ENCODE measurements at places on chromosomes 13 and 19.

GRCh38 chr19:49058562-49058961 lies 1.0 kb upstream of the CGB7 start:
- DNase-seq: no peak

DNA sequence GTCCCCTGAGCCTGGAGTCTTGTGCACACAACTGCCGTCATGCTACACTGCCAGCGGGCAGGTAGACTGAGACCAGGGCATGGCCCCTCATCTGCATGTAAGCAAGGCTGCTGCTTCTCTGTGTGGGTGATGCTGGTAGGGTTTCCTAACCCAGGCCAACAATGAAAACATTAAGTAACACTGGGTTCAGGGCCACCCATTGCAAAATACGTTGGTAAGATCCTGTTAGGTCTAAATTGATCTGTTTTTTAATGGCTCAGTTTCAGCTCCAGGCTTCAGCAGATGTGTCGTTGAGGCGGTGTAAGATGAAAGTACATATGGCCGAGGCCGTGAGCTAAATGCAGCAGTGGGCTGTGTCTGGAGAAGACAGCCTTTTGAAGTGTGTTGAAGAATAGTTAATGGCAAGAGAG lies 383.4 kb downstream of the IRS2 start:
- no peak for DNase-seq

- no peak for DNase-seq
Observed at GRCh38 chr13:28464861-28465460, 30.0 kb downstream of the FLT1 start.

DNA sequence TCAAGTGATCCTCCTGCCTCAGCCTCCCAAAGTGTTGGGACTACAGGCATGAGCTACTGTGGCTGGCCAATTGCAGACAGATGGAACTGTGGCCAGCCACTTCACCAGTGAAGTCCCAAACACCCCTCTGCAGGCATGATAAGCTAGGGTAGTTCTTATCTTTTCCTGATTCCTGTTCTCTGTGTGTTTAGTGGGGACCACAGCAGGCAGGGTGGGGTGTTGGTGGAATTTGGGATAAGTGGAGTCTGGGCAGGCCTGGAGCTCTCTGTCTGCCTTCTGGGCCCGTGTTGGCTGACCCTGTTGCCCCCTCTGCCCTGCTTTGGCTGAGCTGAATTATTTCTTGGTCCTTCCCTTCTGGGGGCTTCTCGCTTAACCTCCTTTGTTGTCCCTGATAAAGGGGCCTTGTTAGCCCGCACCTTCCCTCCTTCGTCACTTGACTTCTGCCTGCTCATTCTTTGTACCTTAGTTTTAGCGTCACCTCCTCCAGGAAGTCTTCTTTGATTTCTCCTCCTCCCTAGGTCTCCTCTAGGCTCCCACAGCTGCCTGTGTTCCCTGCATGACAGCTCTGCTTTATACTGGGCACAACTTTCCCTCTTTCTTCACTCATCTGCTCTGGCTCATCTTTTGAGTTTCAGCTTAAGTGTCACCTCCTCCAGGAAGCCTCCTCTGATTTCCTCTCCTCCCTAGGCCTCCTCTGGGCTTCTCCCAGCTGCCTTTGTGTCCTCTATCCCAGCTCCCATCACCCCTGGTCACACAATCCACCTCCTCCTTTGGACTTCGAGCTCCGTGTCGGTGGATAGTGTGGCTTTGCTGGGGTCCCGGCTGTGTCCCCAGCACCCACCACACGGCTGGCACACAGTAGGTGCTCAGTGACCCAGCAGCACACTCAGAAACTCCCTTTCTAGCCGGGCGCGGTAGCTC lies 1.7 kb upstream of the NCLN start:
- DNase-seq: no peak

DNA sequence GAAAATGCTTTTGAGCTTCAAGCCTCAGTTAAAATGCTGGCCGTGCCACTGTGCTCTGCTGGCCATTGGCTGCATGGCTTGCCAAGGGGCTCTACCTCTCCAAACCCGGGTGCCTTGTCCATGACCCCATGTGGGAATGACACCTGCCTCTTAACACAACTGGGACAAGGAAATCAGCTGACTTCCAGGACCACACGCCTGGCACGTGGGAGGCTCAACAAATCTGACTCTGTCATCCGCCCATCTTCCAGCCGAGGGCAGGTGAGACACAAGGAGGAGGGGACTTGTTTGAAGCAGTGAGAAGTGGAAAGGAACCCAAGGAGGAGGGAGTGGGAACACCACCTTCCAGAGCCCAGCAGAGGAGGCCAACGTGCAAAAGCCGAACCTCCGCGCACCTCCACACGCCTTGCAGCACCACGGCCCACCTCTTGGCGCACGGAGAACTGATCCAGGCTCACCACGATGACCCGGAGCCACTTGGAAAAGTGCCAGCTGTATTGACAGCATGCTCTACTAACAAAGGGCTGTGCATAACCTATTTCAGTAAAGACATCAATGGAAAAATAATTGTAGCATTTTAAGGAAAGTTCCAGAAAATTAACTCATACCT lies 38.3 kb downstream of the COL4A1 start:
- no peak for DNase-seq

GRCh38 chr19:50658441-50659317 lies 9.4 kb downstream of the C19orf81 start:
- DNase-seq: peak; percentile 97

DNA sequence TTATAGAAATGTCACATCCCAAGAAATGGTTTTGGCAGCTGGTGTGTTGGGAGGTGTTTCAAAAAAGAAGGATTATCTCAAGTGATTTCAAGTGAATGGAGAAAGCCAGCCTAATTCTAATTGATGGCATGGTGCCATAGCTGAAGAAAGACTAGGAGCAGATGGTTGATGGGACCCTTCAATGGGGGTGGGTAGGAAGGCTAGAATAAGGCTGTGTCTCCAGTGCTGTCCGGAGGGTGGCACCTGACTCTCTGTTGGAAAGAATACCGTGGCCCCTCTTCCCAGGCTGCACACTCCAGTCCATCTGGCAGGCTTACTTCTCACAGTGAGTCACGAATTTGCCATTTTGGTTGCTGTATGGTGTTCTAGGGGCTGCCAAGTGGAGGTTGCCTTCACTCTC lies 51.0 kb upstream of the GPR12 start:
- no peak for DNase-seq

GRCh38 chr13:94548821-94549231 lies 47.1 kb downstream of the TGDS start:
- DNase-seq: peak; percentile 80

GRCh38 chr19:21568816-21569493 lies 63.6 kb downstream of the ZNF429 start:
- peak; percentile 43 for DNase-seq

- no peak for DNase-seq
Observed at GRCh38 chr13:47955836-47956235, 45.2 kb downstream of the SUCLA2 start.

DNA sequence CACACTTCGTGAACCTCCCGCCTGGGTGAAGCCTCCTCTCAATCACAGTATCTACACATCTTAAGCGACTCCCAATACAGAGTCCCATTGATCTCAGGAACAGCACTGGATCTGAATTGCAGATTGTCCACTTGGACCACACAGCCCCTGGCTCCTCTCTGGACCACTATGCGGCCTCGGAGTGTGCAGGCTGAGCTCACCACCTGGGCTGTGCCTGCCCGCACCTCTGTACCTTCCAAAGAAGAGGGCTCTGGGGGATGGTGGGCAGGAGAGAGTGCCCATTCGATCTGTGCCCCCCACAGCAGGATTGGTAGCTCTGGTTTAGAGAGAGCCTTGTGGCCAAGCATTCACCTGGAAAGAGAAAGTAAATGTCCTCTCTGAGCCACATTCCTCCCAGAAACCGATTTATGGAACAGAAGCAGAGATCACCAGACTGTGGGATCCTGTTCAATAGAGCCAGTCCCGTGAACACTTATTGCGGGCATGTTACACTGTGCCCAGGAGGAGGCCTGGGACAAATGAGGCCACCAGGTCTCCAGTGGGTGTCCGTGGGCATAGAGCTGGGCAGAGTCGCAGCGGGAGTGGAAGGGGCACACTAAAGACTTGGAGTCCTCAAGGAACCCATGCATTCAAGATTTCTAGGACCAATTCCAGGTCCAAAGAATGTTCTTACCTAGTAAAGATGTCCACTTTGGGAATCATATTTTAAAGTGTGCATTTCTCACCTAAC lies 141.6 kb upstream of the SOX1 start:
- no peak for DNase-seq

GRCh38 chr13:46624353-46624752 lies 71.4 kb downstream of the LRCH1 start:
- no peak for DNase-seq

- DNase-seq: peak; percentile 85
Observed at GRCh38 chr19:13986348-13986904, 19.7 kb downstream of the RFX1 start.

DNA sequence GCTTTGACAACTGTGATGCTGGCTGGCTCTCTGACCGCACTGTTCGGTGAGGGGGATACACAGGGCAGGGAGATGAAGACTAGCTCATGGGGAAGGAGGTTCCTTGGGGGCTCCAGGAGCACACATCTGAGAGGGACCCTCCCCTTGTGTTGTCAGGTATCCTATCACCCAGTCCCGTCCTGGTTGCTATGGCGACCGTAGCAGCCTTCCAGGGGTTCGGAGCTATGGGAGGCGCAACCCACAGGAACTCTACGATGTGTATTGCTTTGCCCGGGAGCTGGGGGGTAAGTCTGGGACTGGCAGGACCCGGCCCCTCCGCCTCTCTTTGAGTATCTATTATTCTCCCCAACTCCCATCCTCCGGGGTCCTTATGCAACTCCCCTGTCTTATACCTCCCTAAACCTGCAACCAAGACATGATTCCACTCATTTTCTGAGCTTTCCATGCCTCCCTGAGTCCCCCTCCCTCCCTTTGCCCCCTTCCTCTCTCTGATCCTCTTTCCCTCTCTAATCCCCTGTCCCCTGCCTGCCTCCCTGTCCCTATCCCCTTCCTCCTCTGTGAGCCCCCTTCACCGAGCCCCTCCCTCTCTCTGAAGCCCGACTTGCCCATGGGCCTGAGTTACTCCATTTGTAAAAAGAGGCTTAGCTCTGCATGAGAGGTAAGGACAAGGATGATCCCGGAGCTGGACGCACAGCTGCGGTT lies 12.5 kb downstream of the NCAN start:
- DNase-seq: no peak

DNA sequence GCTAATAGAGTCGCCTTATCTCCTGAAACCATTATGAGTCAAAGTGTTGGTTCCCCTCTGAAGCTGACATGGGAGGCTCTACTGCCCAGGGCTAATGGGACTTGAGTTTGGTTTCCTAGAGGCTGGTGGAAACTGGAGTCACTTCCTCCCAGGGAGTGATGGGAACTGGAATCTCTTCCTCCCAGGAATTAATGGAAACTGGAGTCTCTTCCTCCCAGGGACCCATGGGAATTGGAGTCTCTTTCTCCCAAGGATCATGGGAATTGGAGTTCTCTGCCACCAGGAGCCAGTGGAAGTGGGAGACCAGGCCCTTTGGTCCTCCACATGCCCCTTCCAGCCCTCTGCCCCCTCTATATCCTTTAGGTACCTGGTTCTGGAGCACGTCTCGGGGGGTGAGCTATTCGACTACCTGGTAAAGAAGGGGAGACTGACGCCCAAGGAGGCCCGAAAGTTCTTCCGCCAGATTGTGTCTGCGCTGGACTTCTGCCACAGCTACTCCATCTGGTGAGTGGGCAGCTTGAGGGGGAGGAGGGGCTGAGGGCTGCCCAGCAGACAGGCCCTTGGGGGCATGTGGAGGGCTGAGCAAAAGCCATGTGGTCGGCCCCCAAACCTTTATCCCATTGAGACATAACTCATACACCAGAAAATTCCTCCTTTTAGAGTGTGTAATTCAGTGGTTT lies 5.5 kb downstream of the BRSK1 start:
- DNase-seq: no peak

GRCh38 chr13:109725297-109725696 lies 61.1 kb downstream of the IRS2 start:
- no peak for DNase-seq

GRCh38 chr13:40192858-40193257 lies 473.6 kb downstream of the FOXO1 start:
- no peak for DNase-seq

DNA sequence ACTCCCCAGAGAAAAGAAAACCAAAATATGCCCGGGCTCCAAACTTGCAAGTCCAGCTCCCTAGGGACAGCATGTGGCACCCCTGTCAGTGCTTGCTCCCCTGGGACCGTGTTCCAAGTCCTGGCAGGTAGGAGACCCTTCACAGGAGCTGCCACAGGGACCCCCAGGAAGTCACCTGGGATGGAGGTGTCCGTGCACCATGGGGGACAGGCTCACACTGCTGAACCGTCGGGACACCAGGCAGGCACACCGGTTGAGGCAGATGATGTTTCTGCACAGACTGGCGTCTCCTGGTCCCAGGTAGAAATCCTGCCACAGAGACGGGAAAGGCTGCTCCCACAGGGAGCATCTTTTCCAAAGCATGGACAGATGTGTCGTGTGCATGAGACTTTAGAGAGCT lies 11.7 kb upstream of the PROZ start:
- no peak for DNase-seq

DNA sequence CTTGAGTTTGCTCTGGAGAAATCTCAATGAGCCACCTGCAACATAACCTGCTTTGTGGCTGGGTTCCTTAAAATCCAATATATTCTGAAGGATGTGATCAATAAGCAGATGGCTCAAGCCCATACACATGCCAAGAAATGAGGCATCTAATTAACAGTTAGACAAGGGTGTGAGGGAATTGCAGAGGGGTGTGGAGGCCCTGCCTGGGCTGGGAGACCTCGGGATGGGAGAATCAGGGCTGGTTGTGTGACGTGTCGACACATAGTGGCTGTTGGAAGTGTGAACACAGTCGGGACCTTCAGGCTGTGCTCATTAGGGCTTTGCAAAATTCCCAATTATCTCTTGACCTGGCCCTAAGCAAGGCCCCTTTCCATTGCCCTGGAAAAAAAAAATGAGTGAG lies 362.0 kb upstream of the TMTC4 start:
- DNase-seq: no peak

GRCh38 chr19:49786376-49786820 lies 19.6 kb downstream of the AP2A1 start:
- no peak for DNase-seq

DNA sequence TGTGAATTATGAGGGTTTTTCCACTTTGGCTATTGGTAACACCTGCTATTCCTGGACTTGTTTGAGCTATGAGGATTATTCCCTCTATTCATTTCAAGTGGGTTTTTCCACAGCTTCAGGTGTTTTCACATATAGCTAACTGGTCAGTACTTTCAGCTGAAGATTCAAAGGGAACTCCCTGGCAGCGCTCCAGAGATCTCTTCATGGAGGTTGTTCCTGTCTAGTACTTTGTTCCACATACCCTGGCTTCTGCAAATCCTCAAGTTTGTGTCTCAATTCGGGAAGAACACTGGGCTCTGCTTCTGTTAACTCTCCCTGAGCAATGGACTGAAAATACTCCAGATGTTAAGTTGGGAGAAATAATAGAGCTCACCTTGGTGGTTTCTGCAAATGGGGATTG lies 5.6 kb upstream of the ZNF607 start:
- DNase-seq: no peak

Measured in GM23338 (cell line).